CD8-positive, alpha-beta memory T cell (primary cell): ENCODE measurements at places on chromosomes 11 and 22. TPM values are rescaled to one million over a fixed set of nuclear protein-coding genes. Genes with fewer than 3 reads are reported as not detected.
A peak's percentile ranks its signal among the peaks of the same experiment; 100 is the strongest.

- DNase-seq: no peak
- no peaks in the 10 kb centered on the region for H3K36me3 ChIP-seq
- no peaks in the 10 kb centered on the region for H3K27me3 ChIP-seq
- no peaks in the 10 kb centered on the region for H3K4me1 ChIP-seq
Measured at GRCh38 chr11:25396847-25397246, 900.0 kb downstream of the LUZP2 start.

DNA sequence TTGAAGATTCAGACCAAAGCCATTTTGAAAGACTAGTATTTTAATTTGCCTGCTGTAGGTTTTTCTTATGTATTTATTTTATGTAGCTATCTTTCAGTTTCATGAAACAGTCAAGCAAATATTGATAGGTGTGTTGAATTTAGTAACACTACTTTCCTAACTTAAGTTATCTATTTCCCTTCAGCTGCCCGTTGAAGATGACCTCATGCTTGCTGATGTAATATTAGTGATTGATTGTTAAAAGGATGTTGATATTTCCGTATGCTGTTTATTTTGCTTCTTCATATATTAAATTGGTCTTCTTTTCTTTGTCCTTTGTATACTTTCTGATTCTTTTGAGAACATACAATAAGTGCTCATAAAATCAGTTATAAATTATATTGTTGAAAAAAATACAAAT lies 86.8 kb upstream of the CHORDC1 start:
- no peaks in the 10 kb centered on the region for H3K36me3 ChIP-seq
- no peaks in the 10 kb centered on the region for H3K4me1 ChIP-seq
- no peaks in the 10 kb centered on the region for H3K27me3 ChIP-seq
- no peak overlapping the region for H3K27ac ChIP-seq
- no peak overlapping the region for H3K4me3 ChIP-seq

DNA sequence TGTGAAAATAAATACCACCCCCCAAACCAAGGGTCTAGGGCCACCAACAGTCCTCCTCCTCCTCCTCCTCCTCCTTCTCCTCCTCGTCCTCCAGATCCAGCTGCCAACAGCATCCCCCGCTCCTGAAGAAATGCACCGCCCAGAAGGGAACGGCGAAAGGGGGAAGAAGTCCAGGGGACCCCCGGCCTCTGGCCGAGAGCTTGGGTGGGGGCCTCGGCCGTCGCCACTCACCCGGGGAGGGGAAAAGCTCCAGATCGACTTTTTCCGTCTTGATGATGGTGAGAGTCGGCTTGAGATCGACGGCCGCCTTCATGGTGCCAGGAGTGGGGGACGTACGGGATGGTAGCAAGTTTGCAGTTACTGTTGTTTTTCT lies 65.7 kb downstream of the ETS1 start:
- peaks cover 34% of the 10 kb centered on the region for H3K4me1 ChIP-seq
- peak overlapping the region; percentile 92 for H3K27ac ChIP-seq
- peaks cover 34% of the 10 kb centered on the region for H3K36me3 ChIP-seq
- H3K27me3 ChIP-seq: no peaks in the 10 kb centered on the region
- H3K4me3 ChIP-seq: peak overlapping the region; percentile 97

GRCh38 chr11:17066691-17067090 lies 10.8 kb downstream of the RPS13 start:
- DNase-seq: no peak
- H3K27ac ChIP-seq: no peak overlapping the region
- H3K36me3 ChIP-seq: no peaks in the 10 kb centered on the region
- no peaks in the 10 kb centered on the region for H3K27me3 ChIP-seq

- no peaks in the 10 kb centered on the region for H3K36me3 ChIP-seq
- H3K4me1 ChIP-seq: no peaks in the 10 kb centered on the region
- DNase-seq: no peak
- H3K4me3 ChIP-seq: no peak overlapping the region
Measured at GRCh38 chr22:32830473-32830872, 29.0 kb downstream of the TIMP3 start.

- H3K4me1 ChIP-seq: peaks cover 5% of the 10 kb centered on the region
- peaks cover 6% of the 10 kb centered on the region for H3K27me3 ChIP-seq
- H3K36me3 ChIP-seq: no peaks in the 10 kb centered on the region
Measured at GRCh38 chr22:49676230-49676629, 151.4 kb downstream of the BRD1 start.

GRCh38 chr22:48453751-48454485 lies 1373.8 kb downstream of the BRD1 start:
- DNase-seq: no peak
- H3K27ac ChIP-seq: no peak overlapping the region
- H3K4me1 ChIP-seq: no peaks in the 10 kb centered on the region

GRCh38 chr11:32418836-32419235 lies 16.5 kb downstream of the WT1 start:
- peaks cover 14% of the 10 kb centered on the region for H3K4me1 ChIP-seq
- no peaks in the 10 kb centered on the region for H3K27me3 ChIP-seq
- DNase-seq: no peak
- no peak overlapping the region for H3K27ac ChIP-seq
- H3K4me3 ChIP-seq: no peak overlapping the region

- H3K27ac ChIP-seq: no peak overlapping the region
- H3K4me3 ChIP-seq: no peak overlapping the region
- H3K36me3 ChIP-seq: no peaks in the 10 kb centered on the region
- H3K4me1 ChIP-seq: no peaks in the 10 kb centered on the region
- no peaks in the 10 kb centered on the region for H3K27me3 ChIP-seq
Measured at GRCh38 chr22:46897246-46897623, 134.8 kb downstream of the TBC1D22A start.

- H3K36me3 ChIP-seq: no peaks in the 10 kb centered on the region
- H3K4me1 ChIP-seq: no peaks in the 10 kb centered on the region
- DNase-seq: no peak
- H3K4me3 ChIP-seq: no peak overlapping the region
- no peaks in the 10 kb centered on the region for H3K27me3 ChIP-seq
Measured at GRCh38 chr11:120125024-120125423, 12.9 kb downstream of the TRIM29 start.

GRCh38 chr11:86287468-86287796 lies 14.6 kb upstream of the HIKESHI start:
- H3K4me3 ChIP-seq: no peak overlapping the region
- no peaks in the 10 kb centered on the region for H3K36me3 ChIP-seq
- no peak for DNase-seq
- no peaks in the 10 kb centered on the region for H3K27me3 ChIP-seq
- peaks cover 6% of the 10 kb centered on the region for H3K4me1 ChIP-seq

The C1QTNF4 gene
- not detected for total RNA-seq

The BIK gene
- total RNA-seq: 4.0 TPM

The OR9I1 gene
- not detected for total RNA-seq

The TREH gene
- not detected for total RNA-seq

The THAP7 gene
- total RNA-seq: 43.9 TPM

The SELENOO gene
- 22.3 TPM for total RNA-seq

The C11orf42 gene
- total RNA-seq: not detected
